Daoy (cell line): ENCODE measurements at places on chromosomes 1 and 21. TPM values are rescaled to one million over a fixed set of nuclear protein-coding genes. Genes with fewer than 3 reads are reported as not detected.
A peak's percentile ranks its signal among the peaks of the same experiment; 100 is the strongest.

DNA sequence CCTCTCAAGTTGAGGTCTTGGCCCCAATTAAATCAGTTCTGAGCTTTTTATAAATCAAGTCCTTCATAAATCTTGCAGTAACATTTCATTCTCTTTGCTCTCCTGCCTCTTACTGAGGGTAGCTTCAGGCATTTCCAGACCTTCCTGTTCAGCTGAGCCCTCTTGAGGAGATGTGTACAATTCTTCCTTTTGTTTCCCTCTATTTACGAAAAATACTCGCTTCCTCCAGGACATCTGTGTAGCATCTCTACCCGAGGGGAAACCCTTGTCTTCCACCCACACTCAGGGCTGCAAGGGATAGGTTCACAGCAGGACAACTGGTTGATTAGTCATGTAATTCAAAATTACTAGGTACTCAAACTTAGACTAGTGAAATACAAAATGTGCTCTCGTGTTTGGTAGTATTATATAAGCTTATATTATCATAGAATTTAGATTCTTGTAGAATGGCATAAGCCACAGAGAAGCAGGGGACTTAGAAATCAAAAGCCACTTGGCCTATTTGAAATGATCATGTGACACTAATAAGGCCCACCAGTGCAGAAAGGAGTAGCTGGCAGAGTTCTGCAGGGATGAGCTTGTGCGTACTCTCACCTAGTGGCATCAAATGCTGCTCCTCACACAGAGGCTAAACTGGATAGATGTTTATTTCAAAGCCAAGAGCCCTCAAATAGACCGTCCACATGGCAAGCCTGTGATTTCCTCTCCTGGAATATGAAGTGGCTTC lies 126.7 kb downstream of the GDAP2 start:
- no peak for DNase-seq

Gene SH2D2A
- 0.51 and 0.57 TPM in 2 replicates for total RNA-seq

- no peak for DNase-seq
Observed at GRCh38 chr1:117540532-117540931, 65.3 kb upstream of the TENT5C start.

DNA sequence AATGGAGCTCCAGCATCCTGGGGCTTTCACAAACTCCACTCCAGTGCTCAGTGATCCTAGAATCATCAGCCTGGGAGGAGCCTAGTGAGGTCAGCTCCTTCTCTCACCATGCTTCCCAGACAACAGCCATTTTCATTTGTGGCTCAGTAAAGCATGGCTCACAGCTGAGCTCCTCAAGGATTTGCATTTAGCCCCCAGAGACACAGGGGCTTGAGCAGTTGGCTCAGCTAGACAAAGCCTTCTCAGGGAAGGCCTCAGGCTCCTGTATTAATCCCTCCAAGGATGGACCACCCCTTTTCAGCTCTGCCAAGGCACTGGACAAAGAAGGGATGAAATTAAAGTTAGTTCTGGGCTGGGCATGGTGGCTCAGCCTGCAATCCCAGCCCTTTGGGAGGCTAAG lies 39.5 kb downstream of the ERI3 start:
- DNase-seq = no peak

DNA sequence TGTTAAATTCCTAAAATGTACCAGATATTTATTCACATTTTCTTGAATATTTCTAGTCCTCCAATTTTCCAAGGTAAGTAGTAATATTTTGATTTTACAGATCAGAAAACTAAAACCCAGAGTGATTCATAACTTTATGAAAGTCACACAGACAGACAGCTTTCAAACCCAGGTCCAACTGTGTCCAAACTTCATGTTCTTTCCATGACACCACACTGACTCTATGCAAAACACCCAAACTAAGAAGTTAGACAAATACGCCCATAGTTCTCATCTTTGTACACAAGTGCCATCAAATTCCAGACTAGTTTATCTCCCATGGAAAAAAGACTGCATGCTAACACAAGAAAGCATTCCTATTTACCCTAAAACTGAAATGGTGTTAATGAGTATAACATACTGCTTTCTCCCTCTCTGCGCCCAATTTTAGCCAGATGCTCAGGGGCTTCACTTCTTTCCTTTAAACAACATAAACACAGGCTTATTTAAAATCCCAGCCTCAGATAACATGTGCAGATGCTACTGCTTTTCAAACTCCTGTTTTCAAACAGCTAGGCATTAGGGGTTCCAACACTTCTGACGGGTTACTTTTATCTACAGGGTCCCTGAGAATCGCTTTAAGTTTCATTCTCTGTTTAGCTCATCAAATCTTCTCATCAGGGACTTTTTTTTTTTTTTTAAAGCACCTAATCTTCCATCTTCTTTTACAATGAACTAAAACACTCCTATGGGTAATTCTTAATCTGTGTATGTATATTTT lies 44.6 kb downstream of the WASF2 start:
- no peak for DNase-seq

DNA sequence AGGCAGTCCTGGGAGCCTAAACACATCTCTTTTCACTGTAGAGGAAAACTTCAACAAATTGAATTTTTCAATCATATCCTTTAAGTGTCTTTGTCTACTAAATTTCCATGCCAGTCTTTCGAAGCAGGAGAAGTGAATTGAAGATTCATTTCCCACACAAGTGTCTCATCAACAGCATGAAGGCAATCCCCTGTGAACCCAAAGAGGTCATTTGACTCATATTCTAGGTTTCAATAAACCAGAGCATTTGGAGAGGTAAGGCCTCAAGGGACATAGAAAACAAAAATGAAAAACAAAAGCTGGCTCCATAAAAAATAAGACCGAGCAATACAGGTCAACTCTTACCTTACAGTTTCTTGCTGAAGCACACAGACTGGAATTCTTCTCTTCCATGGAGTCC lies 94.1 kb upstream of the ATP1B1 start:
- no peak for DNase-seq

Gene RHBDL2
- total RNA-seq = 0.80 and 1.4 TPM in 2 replicates

DNA sequence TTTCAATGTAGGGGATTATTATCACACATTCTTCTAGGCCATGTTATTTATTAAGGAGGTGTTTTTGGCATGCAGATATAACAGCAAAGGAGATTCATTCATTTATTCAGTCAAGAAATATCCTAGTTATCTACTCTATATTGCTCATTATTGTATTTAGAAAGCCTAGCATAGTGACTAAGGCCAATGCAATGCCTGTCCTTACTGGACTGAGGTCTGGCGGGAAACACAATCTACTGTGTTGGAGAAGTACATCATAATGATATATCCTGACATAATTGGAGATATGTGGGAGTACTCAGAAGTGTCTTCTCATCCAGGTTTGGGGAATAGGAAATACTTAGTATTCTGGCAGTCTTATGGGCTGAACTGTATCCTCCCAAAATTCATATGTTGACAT lies 421.5 kb upstream of the USP24 start:
- DNase-seq = no peak

- DNase-seq = no peak
Observed at GRCh38 chr1:168691541-168691940, 37.5 kb downstream of the DPT start.

GRCh38 chr1:203507759-203508158 lies 13.8 kb downstream of the OPTC start:
- no peak for DNase-seq

DNA sequence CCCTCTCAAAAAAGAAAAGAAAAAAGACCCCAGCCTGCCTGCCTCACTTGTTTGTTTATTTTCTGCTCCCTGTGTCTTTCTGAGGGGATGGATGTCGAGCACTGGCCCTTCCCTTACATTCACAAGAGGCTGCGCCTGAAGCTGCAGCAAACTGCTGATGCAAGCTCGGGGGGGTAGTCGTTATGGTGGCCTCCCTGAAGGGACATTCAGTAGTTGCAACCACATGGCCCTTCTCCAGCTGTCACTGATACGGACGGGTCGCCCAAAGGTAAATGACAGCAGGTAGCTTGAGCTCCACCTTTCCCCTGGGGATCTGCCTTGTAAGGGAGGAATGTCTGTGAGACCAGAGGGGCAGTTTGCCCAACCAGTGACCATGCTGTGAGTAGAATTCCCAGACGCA lies 17.7 kb downstream of the PLEKHM2 start:
- DNase-seq = no peak

Gene VASH2
- 4.4 and 4.8 TPM in 2 replicates for total RNA-seq

GRCh38 chr1:170714938-170715337 lies 51.0 kb downstream of the PRRX1 start:
- no peak for DNase-seq

Gene REG4
- not detected in 2 replicates for total RNA-seq

Gene USP48
- 28.6 and 29.2 TPM in 2 replicates for total RNA-seq

DNA sequence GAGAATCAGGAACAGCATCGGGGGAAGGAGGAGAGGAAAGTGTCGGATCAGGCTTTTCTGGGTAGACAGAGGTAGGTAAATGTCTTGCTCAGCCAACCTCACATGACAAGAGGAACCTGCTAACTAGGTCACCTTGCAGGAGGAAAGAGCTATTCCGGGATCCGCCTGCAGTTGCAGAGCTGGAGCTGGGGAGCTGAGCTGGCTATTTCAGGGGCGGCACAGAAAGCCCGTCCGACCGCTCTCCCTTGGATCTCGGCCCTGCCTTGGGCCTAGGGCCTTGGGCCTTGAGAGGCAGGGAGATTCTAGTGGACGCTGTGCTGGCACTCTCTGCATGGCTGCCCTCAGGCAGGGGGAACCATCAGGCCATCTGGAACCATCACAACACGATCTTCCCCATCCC lies 56.5 kb upstream of the CTPS1 start:
- DNase-seq = no peak

GRCh38 chr1:6914706-6915105 lies 129.5 kb downstream of the CAMTA1 start:
- DNase-seq = no peak

DNA sequence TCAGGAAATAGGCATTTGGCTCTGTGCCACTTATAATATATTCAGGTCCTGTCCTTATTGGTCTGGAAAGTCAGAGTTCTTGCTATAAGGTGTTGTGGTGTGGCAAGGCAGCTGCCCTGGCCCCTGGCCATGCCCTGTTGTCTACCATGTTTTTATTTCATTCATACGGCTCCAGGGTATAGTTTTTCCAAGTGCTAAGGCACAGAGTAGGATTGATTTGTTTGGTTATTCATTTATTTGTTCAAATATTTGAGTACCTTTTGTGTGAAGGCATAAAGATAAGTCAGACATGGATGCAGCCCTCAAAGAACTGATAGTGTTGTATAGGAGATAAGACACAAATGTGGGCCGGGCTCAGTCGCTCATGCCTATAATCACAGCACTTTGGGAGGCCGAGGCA lies 10.1 kb downstream of the ZBTB8B start:
- no peak for DNase-seq

Gene OR2T33
- 0.57 and 1.7 TPM in 2 replicates for total RNA-seq

Gene PLXNA2
- 3.1 and 3.3 TPM in 2 replicates for total RNA-seq

DNA sequence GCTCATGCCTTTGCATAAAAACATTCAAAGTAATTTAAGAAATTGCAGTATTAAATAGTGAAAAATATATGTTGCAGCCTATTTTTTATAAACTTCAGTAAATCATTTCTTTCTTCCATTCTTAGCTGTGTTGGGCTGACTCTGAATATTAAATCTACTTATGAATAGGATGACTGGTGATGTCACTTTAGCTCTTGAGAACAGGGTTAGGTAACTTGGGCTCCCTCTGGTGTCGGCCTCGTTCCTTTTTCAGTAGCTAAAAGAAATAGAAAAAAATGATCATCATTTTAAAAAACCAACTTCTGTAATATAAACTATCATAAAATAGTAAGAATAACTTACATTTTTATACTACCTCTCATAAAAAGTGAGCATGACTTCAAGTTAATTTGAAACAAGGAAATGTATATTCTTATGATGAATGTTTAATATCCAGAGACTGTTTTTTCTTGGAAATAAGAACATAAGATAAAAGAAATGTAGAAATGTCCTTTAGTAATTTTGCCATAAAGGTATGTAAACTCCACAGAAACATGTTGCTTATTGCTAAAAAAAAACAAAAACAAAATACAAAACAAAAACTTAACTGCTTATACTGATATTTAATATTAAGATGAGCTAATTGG lies 26.8 kb upstream of the NCAM2 start:
- DNase-seq = peak; percentile 43

- no peak for DNase-seq
Observed at GRCh38 chr1:95635811-95636210, 401.8 kb downstream of the RWDD3 start.

DNA sequence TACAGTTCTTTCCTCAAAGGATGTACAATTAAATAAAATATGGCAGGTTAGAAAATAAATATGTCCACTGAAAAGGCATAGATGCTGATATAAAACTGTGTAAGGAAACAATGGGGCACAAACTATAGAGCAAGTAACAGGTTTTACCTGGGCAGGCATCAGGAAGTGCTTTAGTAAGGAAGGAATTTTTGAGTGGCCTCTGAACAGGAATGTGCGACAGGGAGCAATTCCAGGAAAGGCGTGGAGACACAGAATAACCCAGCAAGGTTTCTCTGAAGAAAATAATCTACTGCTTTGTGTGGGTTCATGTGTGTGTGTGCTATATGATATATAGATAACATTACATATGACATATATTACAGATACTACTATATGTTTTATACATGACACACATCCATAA lies 128.4 kb downstream of the RGS21 start:
- DNase-seq = no peak

Gene RIPK4
- total RNA-seq = 33.6 and 39.5 TPM in 2 replicates

Gene MMP23B
- 0.17 TPM in 1 of 2 replicates, not detected in the other for total RNA-seq

Gene AGTRAP
- total RNA-seq = 42.4 and 42.9 TPM in 2 replicates

Gene MROH7
- total RNA-seq = not detected in 2 replicates

- no peak for DNase-seq
Observed at GRCh38 chr1:115356356-115356755, 18.3 kb upstream of the NGF start.

Gene PODN
- total RNA-seq = not detected in 2 replicates

Gene BMP8A
- total RNA-seq = not detected in 2 replicates
